GM12865 (cell line): ENCODE measurements at places on chromosomes 16 and 17.

GRCh38 chr17:8985054-8985701 is 19.7 kb upstream of the PIK3R5 start:
- peak; percentile 84 for DNase-seq

GRCh38 chr17:44642834-44643233 is 13.4 kb upstream of the MEIOC start:
- no peak for DNase-seq

- no peak for DNase-seq
These were observed 11.2 kb downstream of the SULT1A2 start for GRCh38 chr16:28585674-28586073.

DNA sequence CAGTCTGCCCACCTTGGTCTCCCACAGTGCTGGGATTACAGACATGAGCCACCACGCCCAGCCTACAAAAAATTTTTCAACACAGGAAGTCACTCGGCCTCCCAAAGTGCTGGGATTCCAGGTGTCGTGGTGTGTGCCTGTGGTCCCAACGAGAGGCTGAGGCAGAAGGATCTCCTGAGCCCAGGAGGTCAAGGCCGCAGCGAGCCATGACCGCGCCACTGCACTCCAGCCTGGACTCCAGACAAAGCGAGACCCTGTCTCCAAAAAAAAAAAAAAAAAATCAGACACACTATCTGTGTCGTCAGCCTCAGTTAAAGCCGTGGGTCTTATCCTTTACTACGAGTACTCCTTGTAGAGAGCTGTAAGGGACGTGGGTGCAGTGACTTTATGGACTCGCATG is 15.8 kb downstream of the USP22 start:
- no peak for DNase-seq

DNA sequence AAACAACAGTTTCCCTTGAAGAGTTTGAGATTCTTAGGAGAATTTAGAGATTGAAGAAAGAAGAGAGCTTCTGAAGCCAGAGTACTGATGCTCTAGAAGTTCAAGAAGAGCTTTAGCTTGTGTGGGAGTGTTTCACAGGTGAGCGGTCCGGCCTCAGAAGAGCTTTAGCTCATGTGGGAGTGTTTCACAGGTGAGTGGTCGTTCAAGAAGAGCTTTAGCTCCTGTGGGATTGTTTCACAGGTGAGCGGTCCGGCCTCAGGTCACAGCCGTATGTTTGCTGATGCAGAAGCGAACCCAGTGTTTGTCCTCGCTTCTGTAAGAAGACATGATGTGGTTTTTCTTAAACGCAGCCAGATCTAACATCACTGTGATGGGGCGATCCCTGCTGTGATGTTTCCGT is 76.4 kb downstream of the SEC14L1 start:
- no peak for DNase-seq

DNA sequence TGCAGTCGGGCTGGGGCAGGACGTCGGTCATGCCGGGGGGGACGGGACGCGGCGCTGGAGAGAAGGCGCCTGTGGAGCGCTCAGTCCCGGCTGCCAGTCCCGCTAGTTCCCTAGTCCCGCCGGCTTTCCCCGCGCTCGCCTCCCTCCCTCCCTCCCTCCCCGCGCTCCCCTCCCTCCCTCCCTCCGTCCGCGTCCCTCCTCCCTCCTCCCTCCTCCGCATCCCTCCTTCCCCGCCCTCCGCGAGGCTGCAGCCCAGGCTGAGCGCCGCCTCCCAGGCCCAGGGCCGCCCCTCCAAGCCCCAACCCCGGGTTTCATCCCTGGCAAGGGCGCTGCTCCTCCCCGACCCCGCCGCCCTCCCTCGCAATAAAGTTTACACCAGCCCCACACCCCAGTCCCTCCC is 34.8 kb downstream of the TIMM22 start:
- no peak for DNase-seq

GRCh38 chr16:15487336-15488284 is 53.2 kb downstream of the BMERB1 start:
- DNase-seq: no peak

- no peak for DNase-seq
These were observed 2.3 kb upstream of the ARMC5 start for GRCh38 chr16:31456988-31457360.

- DNase-seq: no peak
These were observed 743 bp upstream of the ARMC7 start for GRCh38 chr17:75109046-75109406.

DNA sequence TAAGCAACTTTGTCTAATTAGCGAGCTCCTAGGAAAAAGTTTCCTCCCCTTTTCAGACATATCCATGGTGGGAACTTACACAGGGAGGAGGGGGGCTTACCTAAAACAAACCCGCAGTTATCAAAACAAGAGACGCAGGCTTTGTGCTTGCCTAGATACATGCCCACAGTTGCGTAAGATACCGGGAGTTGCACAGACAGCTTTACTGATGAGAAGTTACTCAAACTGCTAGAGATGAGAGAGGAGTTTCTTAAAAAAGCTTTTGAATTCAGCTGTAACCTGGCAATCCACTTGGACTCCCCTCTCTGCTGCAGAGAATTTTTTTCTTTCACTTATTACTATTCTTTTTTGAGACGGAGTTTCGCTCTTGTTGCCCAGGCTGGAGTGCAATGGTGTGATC is 6.8 kb upstream of the ZP2 start:
- no peak for DNase-seq

DNA sequence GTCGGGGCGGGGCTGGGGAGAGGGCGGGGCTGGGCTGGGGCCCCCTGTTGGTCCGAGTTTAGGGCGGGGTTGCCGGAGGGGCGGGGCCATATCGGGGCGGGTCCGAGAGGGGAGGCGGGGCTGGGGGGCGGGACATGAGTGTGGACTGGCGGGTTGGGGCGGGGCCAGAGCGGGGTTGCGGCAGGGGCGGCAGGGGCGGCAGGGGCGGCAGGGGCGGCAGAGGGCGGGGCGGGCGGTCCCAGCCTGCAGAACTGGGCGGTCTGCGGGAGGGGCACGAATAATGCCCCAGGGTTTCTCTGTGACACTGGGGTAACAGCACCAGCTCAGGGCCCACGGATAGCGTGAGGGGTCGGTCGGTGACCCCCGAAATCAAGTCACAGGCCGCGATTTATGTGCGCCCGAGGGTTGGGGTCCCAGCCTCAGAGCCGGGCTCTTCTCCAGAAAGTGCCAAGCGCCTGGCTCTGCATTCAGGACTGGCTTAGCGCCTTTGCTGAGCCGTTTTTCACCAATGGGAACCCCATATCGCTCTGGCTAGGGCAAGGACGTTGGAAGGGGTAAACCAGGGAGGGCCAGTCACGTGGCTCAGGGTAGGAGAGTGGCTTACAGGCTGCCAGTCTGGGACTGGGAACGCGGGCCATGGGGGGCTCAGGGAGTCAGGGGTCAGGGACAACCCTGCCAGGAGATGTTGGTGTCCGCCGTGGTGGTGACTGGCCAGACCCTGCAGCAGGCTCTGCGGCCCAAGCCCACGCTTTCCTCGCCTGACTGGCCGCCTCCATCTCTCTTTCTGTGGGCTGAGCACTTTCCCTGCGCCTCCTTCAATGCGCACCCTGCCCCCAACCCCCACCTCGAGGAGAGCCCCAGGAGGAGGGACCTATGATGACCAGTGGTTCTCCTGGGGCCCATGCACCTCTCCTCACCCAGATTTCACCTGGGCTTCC is 1.2 kb upstream of the METTL26 start:
- peak; percentile 95 for DNase-seq
